ENCODE measurements at places on chromosomes 5 and 9. TPM values are rescaled to one million over a fixed set of nuclear protein-coding genes. Genes with fewer than 3 reads are reported as not detected.

Gene DMRT2
- total RNA-seq, result not detected

Gene HAPLN1
- total RNA-seq, result 1.7 TPM

GRCh38 chr9:805151-805550 lies 36.3 kb upstream of the DMRT1 start:
- no peak overlapping the region for H3K27ac ChIP-seq
- H3K4me1 ChIP-seq, result no peaks in the 10 kb centered on the region
- no peak overlapping the region for H3K4me3 ChIP-seq

- H3K27ac ChIP-seq, result no peak overlapping the region
- no peak overlapping the region for H3K4me3 ChIP-seq
- no peak for DNase-seq
Observed at GRCh38 chr9:22255337-22255736, 191.3 kb upstream of the DMRTA1 start.

DNA sequence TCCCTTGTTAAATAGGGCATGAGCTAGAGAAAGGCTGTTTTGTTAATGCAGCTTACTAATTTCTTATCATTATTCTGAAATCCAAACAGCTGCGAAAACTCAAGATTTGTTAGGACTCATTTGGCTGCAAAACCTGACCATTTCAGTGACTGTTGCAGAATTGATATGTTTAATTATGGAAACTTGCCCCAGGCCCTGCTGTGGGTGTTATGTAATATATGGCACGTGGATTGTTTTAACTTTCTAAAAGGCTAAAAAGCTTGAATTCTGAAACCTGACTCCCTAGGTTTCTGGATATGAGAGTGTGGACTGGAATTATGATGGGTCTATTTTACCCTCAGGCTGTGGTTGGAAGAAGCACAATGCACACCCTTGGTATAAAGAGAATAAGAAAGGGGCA lies 4.4 kb downstream of the IL9 start:
- H3K27ac ChIP-seq, result no peak overlapping the region
- H3K36me3 ChIP-seq, result no peaks in the 10 kb centered on the region
- no peak for DNase-seq

DNA sequence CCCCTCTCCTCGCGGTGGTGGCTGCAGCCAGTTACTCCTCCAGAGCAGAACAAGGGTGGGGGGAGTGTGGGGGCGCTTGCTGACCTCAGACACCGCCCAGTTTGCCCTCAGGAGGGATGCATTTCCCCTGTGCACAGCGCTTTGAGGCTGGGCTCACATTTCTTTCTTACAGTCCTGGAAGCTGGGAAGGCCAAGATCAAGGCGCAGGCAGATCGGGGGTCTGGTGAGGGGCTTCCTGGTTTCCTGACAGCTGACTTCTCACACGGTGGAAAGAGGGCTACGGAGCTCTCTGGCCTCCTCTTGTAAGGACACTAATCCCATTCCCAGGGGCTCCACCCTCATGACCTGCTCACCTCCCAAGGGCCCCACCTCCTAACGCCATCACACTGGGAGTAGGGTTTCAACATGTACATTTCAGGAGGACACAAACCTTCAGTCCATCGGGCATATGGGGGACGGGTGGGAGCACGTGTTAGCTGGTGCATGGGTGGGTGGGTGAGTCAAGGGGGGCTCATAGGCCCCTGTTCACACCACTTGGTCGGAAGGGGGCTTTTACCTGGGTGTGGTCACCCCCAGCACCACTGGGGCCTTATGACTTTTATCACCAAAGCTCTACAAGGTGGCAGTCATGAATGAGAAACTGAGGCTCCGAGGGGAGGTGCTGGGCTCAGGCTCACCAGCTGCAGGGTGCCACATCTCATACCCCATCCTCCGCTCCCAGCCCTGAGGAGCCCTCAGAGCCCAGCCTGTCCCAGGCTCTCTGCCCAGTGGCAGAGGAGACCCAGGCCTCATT lies 7.7 kb upstream of the SCGB3A1 start:
- H3K4me1 ChIP-seq, result no peaks in the 10 kb centered on the region
- DNase-seq, result no peak
- no peak overlapping the region for H3K4me3 ChIP-seq
- H3K27me3 ChIP-seq, result no peaks in the 10 kb centered on the region
- no peaks in the 10 kb centered on the region for H3K36me3 ChIP-seq
- no peak overlapping the region for H3K27ac ChIP-seq

Gene BARX1
- not detected for total RNA-seq

Gene PPP3R2
- not detected for total RNA-seq

Gene LVRN
- total RNA-seq, result 10.6 TPM

DNA sequence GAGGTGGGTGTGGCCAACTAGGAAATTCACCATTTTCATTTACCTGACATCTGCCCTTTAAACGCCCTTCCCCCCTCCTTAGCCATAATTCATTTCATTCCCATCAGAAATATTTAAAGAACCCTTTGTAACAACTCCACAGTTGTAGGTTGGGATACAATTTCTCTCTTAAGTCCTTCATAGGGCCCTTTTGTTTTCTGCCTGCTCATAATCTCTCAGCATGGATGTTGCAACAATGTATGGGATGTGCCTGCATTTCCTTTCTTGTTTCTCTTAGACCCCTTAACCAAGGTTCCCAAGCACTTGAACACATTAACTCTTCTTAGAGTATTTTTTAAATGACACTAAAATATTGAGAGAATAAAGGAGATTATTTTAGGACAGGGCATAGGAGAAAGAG lies 51.7 kb upstream of the MYO10 start:
- no peak for DNase-seq
- H3K4me1 ChIP-seq, result no peaks in the 10 kb centered on the region
- H3K36me3 ChIP-seq, result no peaks in the 10 kb centered on the region
- no peak overlapping the region for H3K27ac ChIP-seq

Gene AQP3
- total RNA-seq, result 12.4 TPM

- no peak overlapping the region for H3K27ac ChIP-seq
- no peaks in the 10 kb centered on the region for H3K27me3 ChIP-seq
- H3K36me3 ChIP-seq, result no peaks in the 10 kb centered on the region
- DNase-seq, result no peak
- no peaks in the 10 kb centered on the region for H3K4me1 ChIP-seq
Observed at GRCh38 chr9:72203205-72203803, 54.1 kb downstream of the GDA start.

GRCh38 chr9:129596541-129597331 lies 24.2 kb downstream of the C9orf50 start:
- H3K4me1 ChIP-seq, result peaks cover 11% of the 10 kb centered on the region
- DNase-seq, result no peak

DNA sequence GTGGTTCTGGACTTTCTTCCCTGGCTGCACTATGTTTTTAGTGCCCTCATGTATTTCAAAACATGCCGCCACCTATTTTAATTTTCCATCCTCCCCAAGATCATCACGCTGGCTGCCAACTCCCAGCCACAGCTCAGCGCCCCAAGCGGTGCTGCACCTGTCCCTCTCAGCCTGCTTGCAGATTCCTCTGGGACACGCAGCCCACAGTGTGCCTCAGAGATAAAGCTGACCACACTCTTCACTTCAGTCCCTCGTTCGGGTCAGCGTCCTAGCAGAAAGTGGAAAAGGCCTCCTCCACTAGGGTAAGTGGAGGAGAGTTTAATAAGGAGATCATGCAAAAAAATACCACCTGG lies 56.2 kb upstream of the CKS2 start:
- no peaks in the 10 kb centered on the region for H3K4me1 ChIP-seq
- H3K27ac ChIP-seq, result no peak overlapping the region
- no peaks in the 10 kb centered on the region for H3K27me3 ChIP-seq
- no peaks in the 10 kb centered on the region for H3K36me3 ChIP-seq
- no peak for DNase-seq
- H3K4me3 ChIP-seq, result no peak overlapping the region

DNA sequence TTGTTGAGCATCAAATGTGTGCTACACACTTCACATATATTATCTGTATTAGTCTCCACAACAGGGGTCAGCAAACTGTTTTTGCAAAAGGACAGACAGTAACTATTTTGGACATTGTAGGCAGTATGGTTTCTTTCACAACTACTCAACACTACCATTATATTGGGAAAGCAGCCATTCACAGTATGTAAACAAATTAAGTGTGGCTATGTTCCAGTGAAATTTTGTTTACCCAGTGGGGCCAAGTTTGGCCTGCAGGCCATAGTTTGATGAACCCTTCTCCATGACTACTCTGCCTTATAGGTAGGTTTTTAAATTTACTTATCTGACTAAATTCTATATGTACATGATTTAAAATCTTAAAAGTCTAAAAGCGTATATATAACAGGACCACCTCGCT lies 13.0 kb upstream of the FAM151B start:
- H3K27ac ChIP-seq, result no peak overlapping the region
- H3K4me3 ChIP-seq, result no peak overlapping the region
- H3K27me3 ChIP-seq, result no peaks in the 10 kb centered on the region
- no peak for DNase-seq
- H3K4me1 ChIP-seq, result no peaks in the 10 kb centered on the region
- H3K36me3 ChIP-seq, result no peaks in the 10 kb centered on the region

DNA sequence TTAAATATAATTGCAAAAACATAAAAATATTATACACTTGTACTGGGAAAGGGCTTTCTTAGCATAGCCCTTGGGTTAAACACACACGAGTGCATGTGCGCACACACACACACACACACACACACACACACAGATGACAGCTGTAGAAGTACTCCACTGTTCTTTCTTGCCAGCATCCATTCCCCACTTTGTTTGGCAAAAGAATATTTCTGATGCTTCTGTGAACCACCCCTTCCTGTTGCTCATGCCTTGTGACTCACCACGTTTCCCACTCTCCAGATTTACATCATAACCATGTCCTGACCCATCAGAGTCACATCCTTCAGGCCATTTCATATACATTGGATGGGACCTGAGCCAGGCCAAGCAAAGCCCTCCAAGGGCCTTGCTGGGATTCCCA lies 280.1 kb downstream of the DNAH5 start:
- H3K36me3 ChIP-seq, result no peaks in the 10 kb centered on the region
- H3K4me3 ChIP-seq, result no peak overlapping the region
- DNase-seq, result no peak
- H3K27ac ChIP-seq, result no peak overlapping the region
